ENCODE measurements at places on chromosomes 5 and 9.

DNA sequence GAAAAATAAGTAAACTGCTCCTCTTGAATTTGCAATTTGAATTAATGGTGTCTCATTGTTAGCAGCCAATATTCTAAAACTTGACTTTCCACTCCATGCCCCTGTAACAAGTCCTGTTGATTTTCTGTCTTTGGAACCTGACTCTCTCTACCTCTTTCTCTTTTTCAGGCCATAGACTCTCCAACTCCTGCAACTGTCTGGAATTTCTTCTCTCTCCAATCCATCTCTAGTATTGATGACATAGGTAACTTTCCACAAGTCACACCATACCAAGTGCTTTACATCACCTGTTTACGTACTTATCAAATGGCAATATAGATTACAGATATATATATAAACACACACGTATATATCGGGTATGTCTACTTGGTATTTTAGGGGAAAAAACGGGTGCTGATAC lies 923 bp downstream of the C5orf34 start:
- no peak for DNase-seq

DNA sequence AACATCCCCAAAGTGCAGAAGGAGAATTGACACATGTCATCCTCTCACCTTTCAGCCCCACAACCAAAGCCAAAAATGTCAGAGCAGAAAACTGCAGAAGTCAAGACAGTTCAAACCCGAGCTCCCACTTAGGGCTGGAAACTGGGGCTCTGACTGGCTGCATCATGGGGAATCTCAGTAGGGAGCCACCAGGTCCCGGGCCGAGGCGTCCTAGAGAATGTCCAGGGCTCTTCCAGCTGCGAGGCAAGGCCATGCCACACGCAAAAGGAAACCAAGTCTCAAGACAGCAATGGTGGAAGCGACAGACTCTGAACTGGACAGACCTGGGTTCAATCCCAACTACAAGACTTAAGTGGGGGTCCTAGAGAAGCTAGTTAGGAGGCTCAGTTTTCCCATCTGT lies 13.8 kb downstream of the SH3PXD2B start:
- no peak for DNase-seq

DNA sequence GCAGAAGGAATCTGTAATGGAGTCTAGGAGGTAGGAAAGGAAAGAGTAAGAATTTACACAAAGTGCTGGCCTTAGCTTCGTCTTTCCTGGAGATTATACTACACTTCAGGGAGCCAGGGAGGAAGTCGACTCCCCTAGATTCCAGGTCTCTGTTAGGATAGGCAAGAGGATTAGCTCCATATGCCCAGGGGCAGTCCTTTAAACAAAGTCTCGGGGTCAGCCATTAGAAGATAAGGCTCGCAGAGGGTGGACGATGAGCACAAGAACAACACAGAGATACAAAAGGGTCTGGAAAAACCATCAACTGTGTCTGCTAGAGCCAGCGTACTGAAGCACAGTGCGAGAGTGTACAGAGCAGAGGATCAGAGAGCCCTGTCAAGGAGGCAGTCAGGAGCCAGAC lies 344.7 kb upstream of the TNC start:
- no peak for DNase-seq

DNA sequence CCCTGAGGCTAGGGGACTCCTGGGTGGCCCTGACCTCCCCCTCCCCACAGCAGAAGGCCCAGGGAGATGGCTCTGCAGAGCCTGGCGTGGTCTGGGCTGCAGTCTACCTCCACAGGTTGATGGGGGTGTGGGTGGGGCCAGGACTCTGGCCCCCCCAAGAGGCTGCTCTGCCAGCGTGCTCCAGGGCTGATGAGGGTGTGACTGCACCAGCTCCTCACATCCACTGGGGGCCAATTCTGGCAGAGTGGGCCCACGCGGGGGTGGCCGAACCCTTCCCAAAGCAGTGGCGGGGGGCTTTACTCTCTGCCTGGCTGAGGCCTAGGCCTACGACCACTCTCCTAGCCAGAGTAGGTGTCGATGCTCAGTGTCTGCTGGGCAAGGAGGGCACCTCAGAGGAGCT lies 28.0 kb upstream of the UBAC1 start:
- no peak for DNase-seq

DNA sequence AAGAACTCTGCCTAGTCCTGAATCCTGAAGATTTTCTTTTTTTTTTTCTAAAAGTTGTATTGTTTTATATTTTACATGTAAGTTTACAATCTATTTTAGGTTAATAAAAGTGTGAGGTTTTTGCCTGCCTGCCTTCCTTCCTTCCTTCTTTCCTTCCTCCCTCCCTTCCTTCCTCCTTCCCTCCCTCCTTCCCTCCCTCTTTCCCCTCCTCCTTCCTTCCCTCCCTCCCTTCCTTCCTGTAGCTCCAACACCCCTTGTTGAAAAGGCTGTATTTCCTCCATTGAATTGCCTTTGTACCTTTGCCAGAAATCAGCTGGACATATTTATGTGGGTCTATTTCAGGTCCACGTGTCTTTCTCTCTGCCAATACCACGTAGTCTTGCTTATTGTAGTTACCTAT lies 46.6 kb downstream of the CACNA1B start:
- no peak for DNase-seq

DNA sequence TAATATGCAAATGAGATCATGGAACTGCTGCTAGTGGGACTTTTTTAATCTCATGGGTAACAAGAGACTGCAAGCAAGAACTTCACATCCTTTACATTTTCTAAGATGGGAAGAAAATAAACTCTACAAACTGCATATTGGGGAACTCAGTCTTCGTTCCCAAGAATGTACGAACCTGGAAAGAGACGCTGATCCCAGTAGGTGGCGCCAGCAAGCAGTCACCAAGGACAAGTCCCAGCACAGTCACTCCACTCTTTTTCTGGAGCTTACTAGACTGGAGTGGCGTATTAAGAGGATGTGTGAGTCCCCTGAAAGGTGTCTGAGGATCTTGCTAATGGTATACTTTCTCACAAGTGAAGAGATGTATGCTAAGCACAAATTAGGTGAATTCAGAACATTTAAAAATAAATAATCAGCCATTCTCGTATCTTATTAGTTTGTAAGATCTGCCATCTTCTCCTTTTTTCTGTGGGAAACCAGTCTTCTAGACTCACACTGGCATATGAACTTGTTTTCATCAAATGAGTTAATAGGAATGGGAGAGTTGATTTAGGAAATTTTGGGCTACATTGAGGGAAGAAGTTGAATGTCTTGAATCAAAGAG lies 16.0 kb upstream of the PUM3 start:
- DNase-seq: no peak

GRCh38 chr5:160903076-160903475 lies 51.1 kb upstream of the ATP10B start:
- DNase-seq: no peak

- no peak for DNase-seq
Observed at GRCh38 chr9:136671646-136672430, 9.1 kb downstream of the EGFL7 start.

- DNase-seq: no peak
Observed at GRCh38 chr9:130120299-130120587, 52.0 kb upstream of the NCS1 start.

All from AG04450 (cell line).